ENCODE measurements at places on chromosomes 6 and 20. TPM values are rescaled to one million over a fixed set of nuclear protein-coding genes. Genes with fewer than 3 reads are reported as not detected.

Gene BIRC7
- not detected for total RNA-seq

Gene GMNN
- total RNA-seq = 5.7 TPM

Gene SLC24A3
- 0.07 TPM for total RNA-seq

Gene SLX4IP
- total RNA-seq = 5.1 TPM

Gene PLEKHG1
- 5.4 TPM for total RNA-seq

Gene PAX1
- total RNA-seq = not detected

Gene MYBL2
- total RNA-seq = 1.4 TPM

Gene OPRM1
- total RNA-seq = not detected

Gene BCL2L1
- 27.7 TPM for total RNA-seq

Gene PYGB
- total RNA-seq = 53.4 TPM

Gene SALL4
- total RNA-seq = 0.35 TPM

Gene CRIP3
- total RNA-seq = 1.3 TPM

Gene TRIM40
- not detected for total RNA-seq

Gene POPDC3
- total RNA-seq = not detected

Gene ELOVL2
- not detected for total RNA-seq

Gene SYCP2L
- not detected for total RNA-seq

Gene ACSS1
- total RNA-seq = 58.3 TPM

Gene BTN1A1
- not detected for total RNA-seq

Gene CFAP206
- total RNA-seq = not detected

Gene HCRTR2
- not detected for total RNA-seq

Gene POLR3F
- total RNA-seq = 8.7 TPM

Gene PCK1
- total RNA-seq = 0.26 TPM

Gene SRSF12
- total RNA-seq = not detected

Gene PHACTR3
- total RNA-seq = not detected

Measured in T-cell (primary cell).